ENCODE measurements at places on chromosomes 2 and 18. TPM values are rescaled to one million over a fixed set of nuclear protein-coding genes. Genes with fewer than 3 reads are reported as not detected.

GRCh38 chr2:51629406-51629805 lies 597.5 kb upstream of the NRXN1 start:
- no peak for DNase-seq

The ORC2 gene
- total RNA-seq: 82.3 TPM

- DNase-seq: no peak
Observed at GRCh38 chr18:35464831-35465279, 32.9 kb downstream of the INO80C start.

The GMPPA gene
- total RNA-seq: 34.3 TPM

- DNase-seq: no peak
Observed at GRCh38 chr2:136051001-136051724, 65.7 kb upstream of the DARS1 start.

The STARD6 gene
- total RNA-seq: not detected

DNA sequence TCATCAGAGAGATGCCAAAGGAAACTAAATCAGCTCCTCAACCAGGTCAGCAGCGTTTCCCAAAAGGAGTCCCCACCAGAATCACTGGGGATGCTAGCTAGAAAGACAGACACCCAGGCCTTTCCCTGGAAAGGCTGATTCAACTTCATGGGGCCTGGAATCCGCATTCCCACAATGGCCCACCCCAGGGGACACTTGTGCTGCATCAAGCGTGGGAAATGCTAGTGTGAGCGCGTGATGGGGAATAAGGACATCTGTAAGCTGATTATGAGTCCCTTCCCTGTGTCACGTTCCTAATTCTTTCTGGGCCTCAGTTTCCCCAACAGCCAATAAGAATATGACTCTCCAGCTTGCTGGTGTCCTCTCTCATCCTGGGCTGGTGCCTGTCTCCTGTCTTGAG lies 2.2 kb upstream of the WNT10A start:
- no peak for DNase-seq

- DNase-seq: no peak
Observed at GRCh38 chr2:140011287-140011686, 1231.1 kb upstream of the NXPH2 start.

All from H1 (cell line).